ENCODE measurements at places on chromosomes 6 and 20.

DNA sequence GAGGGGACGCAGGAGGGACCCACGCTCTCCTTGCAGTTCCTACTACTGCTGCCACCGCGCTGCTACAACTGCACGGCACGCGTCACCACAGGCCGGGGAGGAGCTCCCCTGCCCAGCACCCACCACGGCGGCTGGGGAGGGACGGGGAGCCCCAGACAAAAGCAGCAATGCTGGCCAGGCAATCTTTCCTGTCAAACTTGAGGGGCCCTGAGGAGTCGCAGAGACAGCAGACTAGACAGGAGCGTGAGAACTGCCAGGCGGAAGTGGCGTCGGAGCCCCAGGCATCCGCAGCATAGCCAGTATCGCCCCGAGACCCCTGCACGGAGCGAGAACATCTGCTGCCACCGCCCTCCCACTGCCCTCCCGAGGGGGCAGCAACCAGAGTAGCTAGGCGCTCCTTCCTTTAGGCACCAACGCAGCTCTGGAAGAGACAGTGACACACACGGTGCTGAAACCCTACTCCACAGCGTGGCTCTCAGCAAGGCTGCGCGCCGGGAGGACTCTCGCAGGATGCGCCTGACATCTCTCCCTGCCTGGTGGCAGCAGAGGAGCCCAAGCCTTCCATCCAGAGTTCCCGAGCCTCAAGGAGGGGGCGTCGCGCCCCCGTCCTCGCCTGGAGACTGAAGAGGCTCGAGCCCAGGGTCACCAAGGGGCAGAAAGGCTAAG, 2.2 kb downstream of the TAF4 start:
- DNase-seq = no peak

DNA sequence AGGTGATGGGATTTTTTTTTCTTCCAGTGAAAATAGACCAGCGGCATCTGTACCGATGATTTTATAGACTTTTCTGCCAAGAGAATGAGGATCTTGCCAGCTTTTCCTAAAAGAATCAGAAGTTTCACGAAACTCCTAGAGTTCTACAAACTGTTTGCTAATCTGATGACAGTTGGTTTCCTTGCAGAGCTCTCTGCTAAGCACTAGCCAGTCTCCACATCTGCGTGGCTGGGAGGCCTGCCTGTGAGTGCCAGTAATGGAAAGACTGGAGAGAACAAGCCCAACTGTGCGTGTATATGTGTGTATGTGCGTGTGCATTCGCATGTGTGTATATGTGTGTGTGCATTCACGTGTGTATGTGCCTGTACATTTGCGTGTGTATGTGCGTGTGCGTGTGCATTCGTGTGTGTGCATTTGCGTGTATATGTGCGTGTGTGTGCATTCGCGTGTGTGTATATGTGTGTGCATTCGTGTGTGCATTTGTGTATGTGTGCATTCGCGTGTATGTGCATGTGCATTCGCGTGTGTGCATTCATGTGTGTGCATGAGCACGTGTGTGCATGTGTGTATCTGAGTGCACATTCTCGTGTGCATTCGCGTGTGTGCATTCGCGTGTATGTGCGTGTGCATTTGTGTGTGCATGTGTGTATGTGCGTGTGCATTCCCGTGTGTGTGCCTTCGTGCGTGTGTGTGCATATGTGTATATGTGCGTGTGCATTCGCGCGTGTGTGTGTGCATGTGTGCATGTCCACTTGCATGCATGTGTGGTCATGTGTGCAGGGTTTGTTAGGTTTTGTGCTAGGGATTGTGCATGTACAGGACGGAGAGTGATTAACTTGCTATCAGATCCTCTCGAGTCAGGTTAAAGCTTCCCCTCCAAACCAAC, 379.4 kb downstream of the TAF4 start:
- no peak for DNase-seq

DNA sequence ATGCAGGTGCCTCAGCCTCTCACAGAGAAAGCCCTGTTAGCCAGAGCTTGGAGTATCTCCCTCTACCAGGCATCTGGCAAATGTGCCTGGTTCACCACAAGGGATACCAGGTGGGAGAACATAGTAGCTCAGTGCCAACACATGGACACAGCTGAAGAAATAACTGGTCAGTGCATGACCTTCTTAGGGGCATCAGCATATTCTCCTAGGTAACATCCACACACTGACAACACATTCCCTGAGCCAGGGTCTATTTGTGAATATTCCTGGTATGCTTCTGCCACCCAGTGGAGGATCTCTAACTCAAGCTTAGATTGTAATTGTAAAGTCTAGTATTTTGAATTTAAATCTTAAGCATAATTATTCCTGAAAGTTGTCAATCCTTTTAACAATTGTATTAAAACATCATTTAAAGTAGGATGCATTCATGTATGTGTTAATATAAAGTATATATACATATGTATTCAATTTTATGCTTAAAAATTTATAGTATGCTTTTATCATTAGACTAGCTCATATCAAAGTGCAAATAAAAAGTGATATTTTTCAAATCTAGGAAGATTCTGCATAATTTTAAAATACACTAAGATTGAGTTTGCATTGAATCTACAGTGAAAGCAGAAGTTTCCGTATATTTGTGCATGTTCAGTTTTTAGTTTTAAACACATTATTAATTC, 45.3 kb upstream of the COL21A1 start:
- no peak for DNase-seq

- no peak for DNase-seq
Measured at GRCh38 chr20:611047-611842, 1.1 kb upstream of the TCF15 start.

DNA sequence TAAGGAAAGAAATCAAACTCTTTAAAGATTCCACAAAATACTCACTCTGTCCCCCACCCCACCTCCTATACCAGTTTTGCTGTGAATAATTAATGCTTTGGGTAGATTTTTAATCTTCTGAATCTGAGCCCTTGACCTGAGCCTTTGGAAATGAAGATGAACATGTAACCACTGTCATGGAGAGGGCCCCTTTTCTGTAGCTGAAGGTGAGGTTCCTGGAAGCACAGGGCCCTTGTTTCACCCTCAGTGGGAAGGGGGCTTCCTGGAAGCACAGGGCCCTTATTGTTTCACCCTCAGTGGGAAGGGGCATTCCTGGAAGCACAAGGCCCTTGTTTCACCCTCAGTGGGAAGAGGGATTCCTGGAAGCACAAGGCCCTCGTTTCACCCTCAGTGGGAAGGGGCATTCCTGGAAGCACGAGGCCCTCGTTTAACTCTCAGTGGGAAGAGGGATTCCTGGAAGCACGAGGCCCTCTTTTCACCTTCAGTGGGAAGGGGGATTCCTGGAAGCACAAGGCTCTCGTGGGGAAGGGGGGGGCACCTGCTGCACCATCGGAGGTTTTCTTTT, 75.7 kb downstream of the DACT2 start:
- no peak for DNase-seq

DNA sequence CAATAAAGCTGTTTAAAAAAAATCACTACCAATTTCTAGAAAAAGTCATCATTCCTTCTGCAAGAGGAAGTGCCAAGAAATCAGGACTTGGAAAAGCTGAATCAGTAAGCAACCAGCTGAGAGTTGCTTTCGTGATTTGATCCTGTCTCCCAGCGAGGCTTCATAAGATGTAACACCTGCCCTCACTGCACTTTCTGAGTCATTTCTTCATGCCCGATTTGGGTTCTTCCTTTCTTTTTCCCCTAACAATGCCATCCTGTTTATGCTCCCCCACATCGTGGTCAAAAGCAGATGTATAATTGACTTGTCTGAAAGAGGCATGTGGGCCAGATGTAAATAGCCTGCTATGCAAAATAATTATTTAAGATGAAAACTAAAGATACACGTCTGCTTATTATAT, 52.1 kb downstream of the RIPOR2 start:
- peak; percentile 36 for DNase-seq

GRCh38 chr20:50357783-50358161, 152.4 kb upstream of the PTPN1 start:
- no peak for DNase-seq

- no peak for DNase-seq
Measured at GRCh38 chr6:90442366-90442765, 144.5 kb downstream of the MAP3K7 start.

DNA sequence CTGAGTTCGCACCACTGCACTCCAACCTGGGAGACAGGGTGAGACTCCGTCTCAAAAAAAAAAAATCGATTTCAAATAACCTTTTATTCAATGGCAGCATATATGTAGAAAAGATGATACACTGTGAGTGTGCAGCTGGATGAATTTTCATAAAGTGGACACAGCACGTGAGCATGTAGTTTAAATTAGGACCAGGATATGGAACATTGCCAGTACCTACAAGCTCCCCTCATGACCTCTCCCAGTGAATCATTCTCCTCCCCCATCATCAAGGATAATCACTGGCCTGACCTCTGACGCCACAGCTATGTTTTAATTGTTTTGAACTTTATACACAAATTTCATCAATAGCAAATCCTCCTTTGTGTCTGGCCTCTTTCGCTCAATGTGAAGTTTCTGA, 53.8 kb upstream of the HDAC2 start:
- DNase-seq = no peak

- no peak for DNase-seq
Measured at GRCh38 chr6:159807150-159807858, 7.2 kb downstream of the PNLDC1 start.

DNA sequence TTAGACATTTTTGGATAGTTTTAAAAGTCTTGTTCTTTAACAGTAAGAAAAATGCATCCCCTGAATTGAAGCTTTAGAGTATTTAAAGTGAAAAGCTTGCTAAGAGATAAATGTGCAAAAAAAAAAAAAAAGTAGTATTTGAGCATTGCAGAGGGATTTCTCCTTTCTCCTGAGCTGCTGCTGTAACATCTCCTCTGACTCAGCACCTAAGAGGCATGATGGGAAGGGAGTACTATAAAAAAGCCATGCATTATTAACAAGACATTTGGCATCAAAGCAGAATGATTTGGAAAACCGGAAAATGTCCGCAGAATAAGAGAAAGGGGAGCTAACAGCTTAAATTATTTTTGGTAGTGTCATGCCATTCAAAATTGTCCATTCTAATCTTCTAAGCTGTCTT, 27.9 kb downstream of the B4GALT5 start:
- no peak for DNase-seq

GRCh38 chr6:63573899-63574553, 1.7 kb downstream of the LOC128125822 start:
- DNase-seq = no peak

DNA sequence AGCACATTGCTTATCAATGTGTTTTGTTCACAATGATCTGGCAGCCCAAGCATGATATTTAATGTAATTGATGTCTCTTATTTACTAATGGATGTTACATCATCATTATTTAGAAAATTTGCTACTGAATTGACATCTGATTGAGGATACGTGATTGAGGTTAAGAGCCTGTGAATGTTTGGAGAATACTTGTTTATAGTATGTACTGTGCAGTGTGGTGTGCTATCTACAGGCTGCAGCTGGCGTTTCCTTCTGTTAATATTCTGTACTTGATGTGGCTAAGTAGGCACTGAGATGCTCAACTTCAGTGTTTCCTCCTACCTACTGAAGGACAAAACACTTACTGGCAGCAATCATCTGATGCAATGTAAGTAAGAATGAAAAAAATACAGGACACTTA, 709.6 kb upstream of the FLRT3 start:
- no peak for DNase-seq

DNA sequence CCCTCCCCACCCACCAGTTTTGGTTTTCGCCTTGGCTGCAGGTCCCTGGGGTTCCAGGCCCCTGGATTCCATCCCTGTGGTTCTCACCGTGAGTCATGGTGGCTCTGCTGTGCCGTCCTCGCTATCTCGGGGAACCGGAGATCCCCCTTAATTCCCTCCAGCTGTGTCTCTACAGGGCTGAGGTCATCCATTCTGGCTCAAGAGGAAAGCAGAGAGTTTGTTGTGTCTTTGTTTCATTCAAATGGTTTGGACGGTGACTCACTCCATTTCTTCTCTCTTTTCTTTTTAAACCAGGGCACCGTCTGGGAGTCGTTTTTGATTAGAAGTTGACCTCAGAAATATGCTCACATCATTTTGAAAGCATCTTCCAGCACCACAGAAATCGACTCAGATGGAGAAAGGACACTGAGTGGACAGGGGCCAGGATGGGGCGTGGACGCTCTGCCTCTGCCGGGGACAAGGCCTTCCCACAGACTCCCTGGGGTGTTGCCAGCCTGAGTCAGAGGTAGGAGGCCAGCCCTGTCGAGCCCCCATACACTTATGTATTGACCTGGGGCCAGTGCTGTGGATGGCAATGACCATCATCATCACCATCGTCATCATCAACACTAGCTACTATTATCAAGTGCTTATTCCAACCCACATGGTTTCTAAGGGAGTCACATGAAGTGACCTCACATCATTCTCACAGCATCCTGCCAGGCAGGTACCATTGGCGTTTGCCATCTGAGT, 176.2 kb downstream of the NFATC2 start:
- DNase-seq = peak; percentile 100

DNA sequence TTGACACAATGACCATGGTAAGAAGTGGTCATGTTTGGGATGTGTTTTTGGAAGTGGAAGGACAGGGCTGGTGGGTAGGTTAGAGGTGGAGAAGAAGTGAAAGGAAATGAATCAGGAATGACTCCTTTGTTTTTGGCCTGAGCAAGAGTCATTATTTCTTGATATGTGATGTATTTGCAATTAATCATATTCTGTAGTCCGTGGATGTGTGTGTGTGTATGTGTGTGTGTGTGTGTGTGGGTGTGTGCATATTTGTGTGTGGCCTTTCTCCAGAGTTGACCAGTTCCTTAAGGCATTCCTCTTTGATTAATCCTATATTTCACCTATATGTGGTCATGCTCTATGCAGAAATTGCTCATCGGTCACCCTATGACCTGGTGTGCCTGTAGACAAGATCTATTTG, 130.7 kb downstream of the UTRN start:
- peak; percentile 59 for DNase-seq

- DNase-seq = no peak
Measured at GRCh38 chr20:51643390-51643789, 100.9 kb upstream of the NFATC2 start.

GRCh38 chr20:21340991-21341697, 38.0 kb downstream of the XRN2 start:
- DNase-seq = no peak

GRCh38 chr6:75206576-75207342, 906 bp upstream of the COL12A1 start:
- no peak for DNase-seq

GRCh38 chr6:34916348-34916967, 27.4 kb downstream of the ANKS1A start:
- DNase-seq = no peak

DNA sequence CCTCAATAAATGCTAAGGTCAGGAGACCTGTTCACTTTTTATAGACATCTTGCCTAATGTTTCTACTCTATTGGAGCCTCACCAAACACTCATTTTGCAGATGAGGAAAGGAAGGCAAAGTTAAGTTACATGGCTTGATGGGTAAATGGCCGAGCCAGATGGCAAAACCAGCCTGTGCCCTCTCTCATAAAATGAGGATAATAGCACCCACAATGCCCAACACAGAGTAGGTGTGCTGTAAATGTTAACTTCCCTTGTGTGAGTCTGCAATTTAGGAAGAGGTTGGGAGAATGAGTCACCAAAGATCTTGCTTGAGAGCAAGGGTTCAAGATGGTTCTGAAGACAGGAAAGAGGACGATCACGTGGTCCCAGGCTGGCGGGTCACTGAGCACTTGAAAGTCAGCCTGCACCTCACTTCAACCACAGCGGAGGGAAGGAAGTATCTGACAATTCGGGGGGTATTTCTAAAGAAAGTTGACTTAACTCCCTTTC, 3.3 kb downstream of the KCNK5 start:
- DNase-seq = no peak

Measured in non-pigmented ciliary epithelial cell (primary cell).